HS-27A (cell line): ENCODE measurements at places on chromosomes 2 and 18.

DNA sequence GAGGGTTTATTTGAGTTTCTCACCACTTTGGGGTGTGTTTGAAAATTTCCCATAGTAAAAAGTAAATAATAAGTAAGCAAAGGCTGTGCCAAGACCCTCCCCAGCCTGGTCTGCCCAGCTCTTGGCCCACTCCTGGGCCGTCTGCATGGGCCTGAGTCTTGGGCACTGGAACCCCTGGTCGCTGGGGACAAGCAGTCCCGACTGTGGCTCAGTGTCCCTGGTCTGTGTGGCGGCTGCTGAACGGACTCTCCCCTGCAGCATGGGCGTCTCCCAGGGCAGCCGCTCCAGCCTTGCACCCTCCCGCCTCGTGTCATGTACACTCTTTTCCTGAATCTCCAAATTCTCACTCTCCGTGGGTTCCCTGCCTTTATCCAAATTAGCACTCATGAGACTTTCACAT is 7.2 kb upstream of the ASPRV1 start:
- DNase-seq = no peak

GRCh38 chr2:239498981-239499634 is 98.3 kb upstream of the HDAC4 start:
- no peak for DNase-seq

DNA sequence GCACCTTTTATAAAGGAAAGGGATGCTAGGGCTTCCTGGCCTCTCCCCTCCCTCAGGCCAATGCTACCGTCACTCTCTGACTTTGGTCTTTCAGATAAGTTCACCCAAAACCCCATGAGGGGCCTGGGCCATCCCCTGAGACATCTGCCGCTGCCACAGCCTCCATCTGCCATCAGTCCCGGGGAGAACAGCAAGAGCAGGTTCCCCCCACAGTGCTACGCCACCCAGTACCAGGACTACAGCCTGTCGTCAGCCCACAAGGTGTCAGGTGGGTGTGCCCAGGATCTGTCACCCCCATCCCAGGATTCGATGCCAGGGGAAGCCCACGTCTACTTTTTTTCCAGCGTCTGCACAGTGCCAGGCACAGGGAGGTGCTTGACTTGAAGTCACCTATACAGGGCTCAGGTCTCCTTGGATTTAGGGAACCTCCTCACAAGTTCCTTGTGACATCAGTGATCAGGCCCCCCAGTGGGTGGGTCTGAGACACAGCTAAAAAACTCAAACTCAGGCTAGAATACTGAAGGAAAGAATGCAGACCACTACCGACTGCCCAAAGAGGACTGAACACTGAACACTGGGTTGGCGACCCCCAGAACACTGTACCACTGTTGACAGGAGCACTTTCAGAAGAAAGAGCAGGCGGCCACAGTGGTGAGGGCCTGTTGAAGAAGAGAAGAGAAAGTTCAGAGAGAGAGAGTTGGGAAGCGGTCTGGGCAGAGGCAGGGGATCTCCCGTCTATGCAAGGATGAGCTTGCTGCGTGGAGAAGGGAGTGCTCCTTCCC is 85.3 kb downstream of the EPAS1 start:
- no peak for DNase-seq

- DNase-seq = no peak
Observed at GRCh38 chr2:231388725-231389346, 6.7 kb upstream of the B3GNT7 start.

GRCh38 chr2:137357634-137358033 is 592.3 kb downstream of the THSD7B start:
- DNase-seq = no peak

GRCh38 chr2:3130889-3131635 is 246.6 kb downstream of the EIPR1 start:
- no peak for DNase-seq

DNA sequence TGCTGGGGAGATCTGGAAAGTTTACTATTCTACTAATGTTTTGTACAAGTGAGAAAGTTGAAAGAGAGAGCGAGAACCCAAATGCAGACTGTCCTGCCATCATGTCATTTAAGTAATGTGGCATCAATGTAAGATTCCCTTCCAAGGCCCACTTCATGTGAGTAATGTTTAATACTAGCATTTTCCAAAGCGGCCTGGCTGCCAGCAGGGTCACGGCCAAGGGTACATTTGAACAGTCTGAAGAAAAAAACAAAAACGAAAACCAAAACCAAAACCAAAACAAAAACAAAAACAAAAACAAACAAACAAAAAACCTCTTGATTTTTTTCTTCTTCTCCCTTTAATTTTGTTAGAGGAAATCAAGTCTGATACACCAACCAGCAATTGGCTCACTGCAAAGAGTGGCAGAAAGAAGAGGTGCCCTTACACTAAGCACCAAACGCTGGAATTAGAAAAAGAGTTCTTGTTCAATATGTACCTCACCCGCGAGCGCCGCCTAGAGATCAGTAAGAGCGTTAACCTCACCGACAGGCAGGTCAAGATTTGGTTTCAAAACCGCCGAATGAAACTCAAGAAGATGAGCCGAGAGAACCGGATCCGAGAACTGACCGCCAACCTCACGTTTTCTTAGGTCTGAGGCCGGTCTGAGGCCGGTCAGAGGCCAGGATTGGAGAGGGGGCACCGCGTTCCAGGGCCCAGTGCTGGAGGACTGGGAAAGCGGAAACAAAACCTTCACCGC is 2.2 kb downstream of the HOXD10 start:
- no peak for DNase-seq
